ENCODE measurements at places on chromosomes 2 and 18.
A peak's percentile ranks its signal among the peaks of the same experiment; 100 is the strongest.

DNA sequence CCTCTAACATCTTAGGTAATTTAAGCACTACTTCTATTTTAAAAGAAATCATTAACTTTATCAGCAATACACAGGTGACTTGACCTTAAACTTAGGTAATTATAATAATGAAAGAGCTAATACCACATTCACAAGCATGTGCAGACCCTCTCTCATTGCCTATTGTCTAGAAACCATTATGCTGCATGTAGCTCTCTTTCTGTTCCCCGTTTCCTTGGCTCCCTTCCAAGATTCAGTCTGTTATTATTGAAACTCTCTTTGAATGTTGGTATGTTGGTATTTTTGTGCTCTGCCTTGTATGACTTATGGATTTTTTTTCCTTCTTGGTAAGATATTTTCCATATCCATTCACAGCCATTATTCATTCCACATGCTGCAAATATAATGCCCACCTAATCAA lies 201.2 kb downstream of the CDCA7 start:
- no peak for DNase-seq

DNA sequence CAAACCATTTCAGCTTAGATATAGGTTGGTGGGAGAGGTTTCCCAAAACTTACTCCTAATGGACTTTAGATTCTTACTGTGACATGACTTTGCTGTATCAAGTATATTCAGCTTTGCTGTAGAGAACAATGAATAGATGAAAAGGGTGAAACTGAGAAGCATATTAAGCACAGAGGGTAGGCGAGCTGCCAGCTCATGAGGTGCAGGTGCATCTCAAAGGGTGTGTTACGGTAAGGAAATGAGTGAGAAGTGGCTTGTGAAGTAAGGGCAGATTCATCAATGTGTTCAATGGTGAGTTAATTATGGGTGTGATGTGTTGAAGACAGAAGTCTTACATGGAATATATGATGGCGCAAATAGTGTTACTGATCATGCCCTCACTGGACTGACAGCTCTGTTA lies 49.3 kb downstream of the CD8B2 start:
- DNase-seq: no peak

DNA sequence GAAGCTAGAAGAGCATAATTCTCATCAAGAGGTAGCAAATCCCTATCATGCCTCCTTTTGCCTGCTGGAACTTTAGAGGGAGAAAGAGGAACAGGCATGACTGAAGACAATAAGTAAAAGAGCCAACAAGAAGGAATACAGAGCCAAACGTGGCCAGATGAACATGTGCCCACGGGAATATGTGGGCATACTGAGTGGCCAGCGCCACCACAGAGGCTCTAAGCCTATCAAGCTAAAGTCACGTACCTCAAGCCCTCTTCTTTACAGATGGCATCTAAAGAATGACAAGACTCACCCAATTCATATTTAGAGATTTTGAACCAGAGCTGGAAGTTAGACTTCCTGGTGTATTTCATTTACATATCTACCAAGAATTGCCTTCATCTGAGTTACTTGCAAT lies 59.9 kb upstream of the ITGA4 start:
- DNase-seq: no peak

DNA sequence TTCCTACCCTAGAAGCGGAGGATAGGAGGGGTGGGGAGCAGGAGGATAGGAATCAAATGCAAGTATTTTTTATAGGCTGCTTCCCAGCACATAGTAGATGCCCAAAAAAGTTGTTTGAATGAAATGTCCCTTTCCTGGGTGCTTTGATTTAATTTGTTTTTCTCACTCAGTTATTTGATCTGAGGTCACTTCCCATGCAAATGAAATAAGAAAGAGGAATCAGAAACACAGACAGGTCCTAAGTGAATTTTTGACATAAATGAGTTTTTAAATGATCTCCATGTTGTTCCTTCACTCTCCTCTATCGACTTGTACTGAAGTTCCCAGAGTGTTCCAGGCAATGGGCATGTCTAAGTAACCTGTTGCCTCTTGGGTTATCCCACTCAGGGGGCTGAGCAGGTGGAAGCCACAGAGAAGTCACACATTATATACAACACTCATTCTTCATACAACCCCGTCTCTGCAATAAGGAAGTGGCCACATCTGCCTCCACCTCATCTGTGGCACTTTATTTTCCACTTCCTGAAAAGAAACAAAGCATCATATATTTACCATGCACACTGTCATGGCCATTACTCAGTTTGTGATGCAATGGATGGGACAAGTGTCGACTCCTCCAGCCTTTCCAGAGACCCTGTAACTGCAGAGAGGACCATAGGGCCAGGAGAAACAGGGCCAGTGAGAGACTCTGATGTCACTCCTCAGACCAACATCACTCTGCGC lies 81.9 kb upstream of the ZNF397 start:
- DNase-seq: no peak

GRCh38 chr2:213259266-213259665 lies 25.0 kb upstream of the SPAG16 start:
- no peak for DNase-seq

GRCh38 chr2:24163601-24164000 lies 11.3 kb upstream of the FAM228A start:
- DNase-seq: no peak

GRCh38 chr2:64866797-64867196 lies 122.4 kb upstream of the SLC1A4 start:
- peak; percentile 88 for DNase-seq

- no peak for DNase-seq
Measured at GRCh38 chr2:213722565-213722964, 438.3 kb downstream of the SPAG16 start.

DNA sequence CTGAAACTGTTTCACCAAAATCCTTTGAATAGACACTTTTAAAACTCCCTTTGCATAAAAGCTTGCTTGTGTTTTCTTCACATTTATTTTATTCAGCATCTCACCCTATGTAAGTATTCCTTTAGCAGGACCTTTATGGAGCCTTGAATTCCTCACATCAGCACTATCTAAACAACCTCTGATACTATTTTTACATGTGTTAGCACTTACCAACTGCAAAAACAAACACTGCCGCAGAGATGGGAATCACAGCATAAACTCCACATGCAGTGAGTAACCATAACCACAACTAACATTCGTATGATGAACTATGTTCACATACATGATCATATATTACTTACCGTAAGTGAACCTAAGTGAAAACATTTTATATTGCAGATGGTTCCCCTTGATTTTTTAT lies 15.4 kb downstream of the FBXO15 start:
- no peak for DNase-seq

GRCh38 chr18:40624959-40625358 lies 1330.1 kb upstream of the PIK3C3 start:
- DNase-seq: no peak

DNA sequence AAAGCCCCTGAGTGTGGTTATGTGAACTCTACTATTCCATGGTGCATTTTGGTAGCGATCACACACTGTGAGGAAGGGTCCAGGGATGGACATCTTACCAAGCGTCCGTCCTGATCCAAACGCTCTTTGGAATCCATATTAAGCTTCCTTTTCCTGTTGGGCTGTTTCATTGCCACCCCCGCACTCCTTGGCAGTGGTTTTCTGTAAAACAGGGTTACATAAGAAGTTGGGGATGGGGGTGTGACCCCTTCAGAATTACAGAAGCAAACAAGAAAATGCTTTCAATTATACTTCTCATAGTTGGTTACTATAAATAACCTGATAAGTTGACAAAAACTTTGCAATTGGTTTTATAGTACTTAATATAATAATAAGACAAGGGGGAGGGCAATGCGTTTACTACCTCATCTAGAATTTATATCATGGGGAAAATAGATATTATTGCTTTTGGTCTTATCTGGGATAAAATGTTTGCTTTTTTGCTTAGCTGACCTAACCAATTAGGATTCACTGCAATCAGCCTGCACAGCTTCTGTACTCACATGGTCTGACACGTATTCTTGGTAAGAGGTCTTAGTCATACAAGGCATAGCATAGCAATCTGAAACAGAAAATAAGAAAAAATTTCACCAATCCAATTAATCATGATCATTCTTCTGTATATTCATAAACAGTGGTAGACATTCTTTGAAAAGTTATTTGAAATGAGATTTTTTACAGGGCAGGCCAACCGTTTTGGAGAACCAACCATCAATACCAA lies 103.1 kb downstream of the L3MBTL4 start:
- DNase-seq: no peak

DNA sequence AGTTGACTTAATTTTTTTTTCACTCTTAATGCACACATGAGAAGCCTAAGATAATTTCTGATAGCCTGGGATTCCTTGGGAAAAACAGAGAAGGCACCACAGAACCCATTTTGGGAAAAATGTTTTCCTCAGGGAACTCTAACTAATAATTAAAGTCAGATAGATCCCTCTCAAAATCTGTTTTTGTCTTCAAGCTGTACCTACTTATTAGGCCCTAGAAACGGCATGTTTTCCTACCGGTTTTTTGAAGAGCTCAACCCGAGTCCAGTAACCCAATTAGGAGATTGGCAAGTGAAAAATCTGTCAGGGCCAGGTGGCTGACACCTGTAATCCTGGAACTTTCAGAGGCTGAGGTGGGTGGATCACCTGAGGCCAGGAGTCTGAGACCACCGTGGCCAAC lies 16.1 kb upstream of the PDK1 start:
- DNase-seq: no peak
